ENCODE measurements at places on chromosomes 3 and 15.

DNA sequence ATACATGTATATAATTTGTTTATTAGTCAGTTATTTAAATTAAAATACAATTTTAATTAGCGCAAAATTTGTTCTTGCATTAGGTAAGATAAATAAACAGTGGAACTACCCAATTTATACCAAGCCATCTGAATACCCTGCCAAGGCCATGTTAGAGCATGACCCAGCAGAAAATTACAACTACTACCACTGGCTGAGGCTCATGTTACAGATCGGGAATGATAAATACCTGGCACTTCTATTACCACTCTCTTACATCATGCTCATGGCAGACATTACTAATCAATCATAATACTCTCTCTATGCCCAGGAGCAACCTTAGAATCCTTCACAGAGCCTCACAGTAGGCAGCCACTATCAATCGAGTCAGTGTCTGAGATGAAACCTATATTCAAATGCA, 21.2 kb upstream of the LMOD3 start:
- no peak for DNase-seq

- no peak for DNase-seq
Measured at GRCh38 chr15:61467823-61468222, 238.7 kb upstream of the RORA start.

- DNase-seq, result no peak
Measured at GRCh38 chr3:151580591-151580990, 119.7 kb upstream of the IGSF10 start.

DNA sequence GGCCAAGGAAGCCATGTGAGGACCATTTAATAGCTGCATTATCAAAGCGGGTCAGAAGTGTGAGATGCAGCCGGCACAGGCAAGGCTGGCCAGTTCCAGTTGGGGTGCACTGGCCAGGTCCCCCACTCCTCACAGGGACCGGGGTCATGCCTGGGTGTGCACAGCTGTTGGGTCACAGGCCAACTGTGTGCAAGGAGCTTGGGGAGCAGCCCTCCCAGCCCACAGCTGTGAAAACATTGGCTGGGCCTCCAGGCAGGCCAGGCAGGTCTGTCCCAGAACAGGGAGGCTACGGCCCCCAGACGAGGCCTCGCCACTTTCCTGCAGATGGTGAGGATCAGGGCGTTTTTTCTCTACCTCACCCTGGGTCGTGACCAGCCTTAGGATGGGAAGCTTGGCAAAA, 521.0 kb downstream of the NTRK3 start:
- DNase-seq, result no peak

- DNase-seq, result no peak
Measured at GRCh38 chr3:152313914-152314313, 45.2 kb downstream of the MBNL1 start.

DNA sequence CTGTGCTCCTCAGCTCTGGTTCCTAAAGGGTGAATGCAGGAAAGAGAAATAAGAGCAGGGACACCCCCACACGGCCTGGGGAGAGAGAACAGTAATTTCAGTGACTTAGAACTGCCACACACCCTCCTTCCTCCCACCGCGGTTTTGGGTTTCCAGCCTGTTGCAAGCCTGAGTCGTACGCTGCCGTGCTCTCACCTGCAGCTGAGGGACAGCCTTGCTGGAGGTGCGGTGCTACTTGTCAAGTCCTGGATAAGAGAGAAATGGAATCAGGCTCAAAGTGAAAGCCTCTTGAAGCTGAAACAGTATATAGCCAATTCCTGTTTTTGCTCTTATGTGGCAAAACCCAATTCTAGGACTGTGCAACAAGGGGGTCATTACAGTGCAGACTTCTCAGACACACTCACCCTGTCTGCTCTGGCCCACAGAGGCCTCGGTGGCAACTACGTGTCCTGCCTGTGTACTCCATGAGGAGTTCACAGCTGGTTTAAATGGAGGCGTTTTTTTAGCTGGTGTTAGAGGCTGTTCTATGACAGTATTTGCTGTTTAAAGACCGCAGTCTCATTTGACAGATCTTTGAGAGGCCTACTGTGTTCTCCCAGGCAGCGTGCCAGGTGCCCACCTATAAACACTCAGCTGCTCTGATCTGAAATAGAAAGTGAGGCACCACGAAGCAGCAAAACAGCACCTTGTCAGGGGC, 42.9 kb downstream of the TBC1D2B start:
- peak; percentile 54 for DNase-seq

GRCh38 chr15:69602921-69603320, 150.3 kb downstream of the RPLP1 start:
- DNase-seq, result no peak

GRCh38 chr15:67140078-67140833, 74.9 kb downstream of the SMAD3 start:
- no peak for DNase-seq

DNA sequence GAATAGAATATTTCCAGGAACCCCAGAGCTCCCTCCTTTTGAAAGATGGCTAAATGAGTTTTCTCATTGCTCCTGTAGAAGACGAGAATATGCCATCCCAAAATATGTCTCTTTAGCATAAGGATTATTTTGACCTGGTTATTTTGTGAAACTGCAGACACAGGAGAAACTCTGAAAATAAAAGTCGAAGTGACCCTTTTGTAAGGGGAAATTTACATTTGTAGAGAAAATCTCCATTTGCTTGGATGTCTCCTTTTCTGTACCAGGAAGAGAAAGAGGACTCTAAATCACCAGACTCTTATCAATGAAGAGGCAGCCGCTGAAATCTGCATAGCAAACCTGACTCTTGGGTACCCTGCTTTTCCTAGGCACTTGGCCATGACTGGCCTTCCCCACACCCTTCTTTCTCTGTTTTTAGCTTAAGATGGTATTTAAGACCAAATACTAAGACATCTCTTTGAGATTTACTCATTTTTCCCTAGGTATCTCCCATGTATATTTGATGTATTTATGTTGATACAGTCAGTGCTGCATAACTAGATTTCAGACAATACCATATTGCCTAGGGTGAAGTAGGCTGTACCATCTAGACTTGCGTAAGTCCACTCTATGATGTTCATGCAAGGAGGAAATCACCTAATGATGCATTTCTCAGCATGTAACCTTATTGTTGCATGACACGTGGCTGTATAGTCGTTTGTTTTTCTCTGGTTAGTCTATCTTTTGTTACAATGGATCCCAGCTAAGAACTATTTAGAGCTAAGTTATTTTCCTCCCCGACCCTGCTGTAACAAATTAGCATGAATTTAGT, 98.2 kb upstream of the UBE3A start:
- DNase-seq, result no peak

- DNase-seq, result no peak
Measured at GRCh38 chr3:98048586-98048985, 13.5 kb upstream of the GABRR3 start.

DNA sequence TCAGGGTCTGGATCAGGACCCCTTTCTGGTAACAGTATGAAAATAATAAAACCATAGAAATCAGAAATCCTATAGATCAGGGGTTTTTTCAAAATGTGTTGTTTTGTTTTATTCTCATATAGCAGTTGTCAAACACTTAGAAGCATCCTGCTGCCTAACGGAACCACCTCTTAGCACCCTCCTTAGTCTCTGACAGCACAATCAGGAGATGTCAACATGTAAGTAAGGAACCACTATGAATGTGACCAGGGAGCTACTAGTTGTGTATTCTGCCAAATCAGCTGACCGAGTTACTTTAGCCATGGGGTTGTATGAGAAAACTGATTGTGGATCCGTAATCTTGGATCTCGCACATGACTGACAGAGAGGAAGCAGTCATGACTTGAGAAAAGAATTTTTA, 22.2 kb downstream of the CCDC39 start:
- DNase-seq, result no peak

GRCh38 chr3:142210608-142211007, 14.8 kb downstream of the GK5 start:
- no peak for DNase-seq

DNA sequence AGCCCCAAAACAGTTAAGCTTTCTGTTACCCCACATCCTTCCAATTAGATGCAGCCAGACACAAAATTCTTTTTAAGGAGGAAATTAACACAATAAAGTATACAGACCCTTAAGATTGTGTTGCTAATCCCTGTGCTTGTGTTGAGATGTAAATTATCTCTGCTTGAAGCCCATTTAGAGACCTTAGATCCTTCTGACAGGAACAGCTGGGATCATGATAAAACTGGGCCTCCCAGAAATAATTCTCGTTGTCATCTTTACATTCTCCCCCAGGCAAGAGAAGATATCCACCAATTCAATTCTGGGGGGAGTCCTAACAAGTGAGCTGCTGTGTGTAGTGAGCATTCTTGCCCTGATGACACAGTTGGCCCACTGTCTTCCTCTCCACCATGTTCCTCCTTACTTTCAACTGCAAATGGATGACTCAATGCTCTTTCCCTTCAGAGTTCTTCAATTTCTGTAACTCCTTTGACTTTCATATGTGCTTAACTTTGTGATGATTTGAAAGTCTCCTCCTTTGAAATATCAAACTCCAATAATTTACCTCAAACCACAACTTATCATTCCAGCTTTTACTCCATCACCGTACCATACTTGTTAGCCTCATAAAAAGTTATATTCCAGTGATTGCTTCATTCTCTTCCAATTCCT, 186.6 kb downstream of the RAP2B start:
- no peak for DNase-seq

DNA sequence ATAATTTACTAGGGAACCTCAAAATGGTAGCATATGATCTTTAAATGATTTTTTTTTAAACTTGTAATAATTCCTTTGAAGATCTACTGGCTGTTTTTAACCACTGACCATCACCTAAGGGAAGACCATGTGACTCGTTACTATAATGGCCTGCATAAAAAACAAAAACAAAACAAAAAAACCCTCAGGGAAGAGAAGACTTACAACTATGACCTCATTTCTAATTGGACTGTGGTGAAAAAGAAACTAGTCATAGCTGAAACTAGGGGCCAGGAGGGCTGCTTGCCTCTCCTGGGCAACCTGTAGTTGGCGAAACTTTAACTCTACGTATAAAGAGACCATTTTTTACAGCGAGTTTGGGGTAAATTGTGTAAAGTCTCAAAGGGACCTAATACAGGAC, 23.0 kb downstream of the PAQR9 start:
- no peak for DNase-seq

DNA sequence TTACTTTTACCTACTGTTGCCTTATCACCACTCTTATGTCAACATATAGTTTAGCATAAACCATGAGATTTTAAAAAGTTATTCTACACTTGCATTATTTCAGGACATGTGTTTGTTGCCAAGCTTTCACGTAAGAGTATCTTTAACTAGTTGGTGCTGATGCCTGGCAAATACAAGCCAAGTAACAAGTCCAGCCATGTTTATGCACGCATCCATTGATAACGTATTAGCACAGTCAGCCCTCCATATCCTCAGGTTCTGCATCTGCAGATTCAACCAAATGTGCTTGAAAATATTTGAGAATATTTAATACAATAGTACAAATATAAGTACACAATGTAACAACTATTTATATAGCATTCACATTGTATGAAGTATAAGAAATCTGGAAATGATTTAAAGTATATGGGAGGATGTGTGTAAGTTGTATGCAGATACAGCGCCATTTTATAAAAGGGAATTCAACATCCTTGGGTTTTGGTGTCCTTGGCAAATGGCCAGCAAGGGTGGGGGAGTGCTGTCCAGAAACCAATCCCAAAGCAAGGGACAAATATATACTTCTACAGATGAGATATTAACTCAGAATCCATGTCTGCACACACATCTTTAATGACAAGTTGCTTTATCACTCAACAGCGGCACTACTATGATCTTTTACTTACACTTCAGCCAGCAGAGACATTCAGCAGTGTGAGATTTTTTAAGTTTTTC, 8.7 kb upstream of the SETD5 start:
- no peak for DNase-seq

DNA sequence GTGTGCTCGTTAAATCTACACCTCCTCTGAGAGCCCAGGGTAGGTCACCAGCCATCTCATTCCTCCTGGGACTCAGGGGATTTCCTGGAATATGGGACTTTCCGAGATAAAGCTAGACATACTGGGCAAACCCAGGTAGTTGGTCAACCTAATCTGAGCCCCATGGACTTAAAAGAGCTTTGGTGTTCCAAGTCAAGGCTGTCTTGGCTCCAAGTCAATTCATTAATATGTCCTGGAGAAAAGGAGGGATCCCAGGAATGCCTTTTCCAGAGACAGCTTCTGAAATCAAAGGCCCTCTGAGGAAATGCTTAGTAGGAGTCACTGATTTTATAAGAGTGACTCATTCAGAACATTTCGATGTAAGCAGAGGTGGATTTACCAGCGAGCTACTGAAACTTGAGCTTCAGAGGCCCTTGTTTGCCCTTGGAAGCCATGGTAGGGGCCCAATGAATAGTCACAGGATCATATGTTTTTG, 137.3 kb upstream of the UBE2E1 start:
- DNase-seq, result no peak

DNA sequence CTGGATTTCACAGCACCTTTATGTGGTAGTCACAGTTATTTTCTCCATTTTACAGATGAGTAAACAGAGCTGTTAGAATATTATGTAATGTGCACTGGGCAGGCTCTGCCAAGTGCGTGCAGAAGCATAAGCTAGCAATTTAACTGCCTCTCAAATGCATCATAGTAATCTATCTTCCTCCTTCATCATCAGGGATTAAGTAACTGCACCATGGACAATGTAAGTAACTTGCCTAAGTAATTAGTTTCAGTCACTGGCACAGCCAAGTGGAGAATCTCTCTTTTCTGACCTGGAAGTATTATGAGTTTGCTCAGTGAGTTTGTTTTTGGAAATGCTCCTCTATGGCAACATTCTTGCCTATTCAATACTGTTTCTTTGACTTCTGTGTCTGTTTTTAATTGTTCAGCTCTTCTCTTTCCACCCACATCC, 260.5 kb downstream of the PTPRG start:
- no peak for DNase-seq

DNA sequence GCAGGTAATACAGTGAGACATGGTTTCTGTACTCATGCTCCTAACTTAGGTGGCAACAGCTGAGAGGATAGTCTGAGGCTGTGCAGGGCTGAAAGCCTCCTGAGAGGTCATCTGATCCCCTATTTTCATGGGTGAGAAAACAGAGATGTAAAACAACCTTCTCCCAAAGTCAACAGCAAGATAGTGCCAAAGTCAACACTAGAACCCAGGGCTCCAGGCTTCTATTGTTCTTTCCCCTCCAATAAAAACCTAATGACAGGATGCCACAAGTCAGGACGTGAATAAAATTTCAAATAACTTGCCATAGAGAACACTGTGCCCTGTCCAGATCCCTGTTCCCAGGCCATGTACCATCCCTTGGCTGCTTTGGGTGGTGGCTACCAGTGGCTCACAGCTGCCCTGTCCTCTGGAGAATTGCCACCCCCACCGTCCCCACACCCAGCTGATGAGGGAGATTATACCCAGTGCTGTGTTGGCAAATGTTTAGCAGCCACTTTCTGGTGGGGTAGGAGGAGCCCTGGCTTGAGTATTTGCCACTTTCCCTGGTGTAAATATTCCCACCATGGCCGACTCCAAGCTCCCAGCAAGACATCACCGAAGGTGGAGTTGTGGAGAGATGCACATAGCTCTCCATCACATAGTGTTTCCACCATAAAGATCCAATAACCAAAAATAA, 54.8 kb downstream of the SRGAP3 start:
- no peak for DNase-seq
